ENCODE measurements at places on chromosomes 4 and X. TPM values are rescaled to one million over a fixed set of nuclear protein-coding genes. Genes with fewer than 3 reads are reported as not detected.

Gene TEC
- 1.6 TPM for total RNA-seq

Gene CLDN2
- total RNA-seq: not detected

Gene MAGEB2
- total RNA-seq: not detected

Gene GAB1
- total RNA-seq: 23.0 TPM

Gene S100G
- not detected for total RNA-seq

Gene SPATA18
- total RNA-seq: 18.7 TPM

Gene HPSE
- total RNA-seq: 0.43 TPM

Gene RBM46
- total RNA-seq: 0.34 TPM

Gene SYNPO2
- 2.6 TPM for total RNA-seq

Gene RS1
- not detected for total RNA-seq

Gene CT47B1
- not detected for total RNA-seq

Gene FABP2
- not detected for total RNA-seq

Gene WDR13
- total RNA-seq: 106 TPM
